ENCODE measurements at places on chromosomes 6 and 20. TPM values are rescaled to one million over a fixed set of nuclear protein-coding genes. Genes with fewer than 3 reads are reported as not detected.

The NMBR gene
- under 0.01 TPM for total RNA-seq

The DACT2 gene
- total RNA-seq: not detected

The PCK1 gene
- not detected for total RNA-seq

The NOTCH4 gene
- 0.77 TPM for total RNA-seq

The QRSL1 gene
- 13.6 TPM for total RNA-seq

The DBNDD2 gene
- total RNA-seq: 3.9 TPM

The NHSL1 gene
- 10.6 TPM for total RNA-seq
